ENCODE measurements at places on chromosomes 6 and 20.

GRCh38 chr20:46870041-46870440 lies 24.6 kb upstream of the EYA2 start:
- no peak for DNase-seq

- peak; percentile 45 for DNase-seq
These were observed 2.8 kb upstream of the RNASET2 start for GRCh38 chr6:166958926-166959861.

- DNase-seq = no peak
These were observed 12.4 kb downstream of the LAMA4 start for GRCh38 chr6:112241820-112242429.

- no peak for DNase-seq
These were observed 70.8 kb upstream of the ATXN1 start for GRCh38 chr6:16832043-16832567.

DNA sequence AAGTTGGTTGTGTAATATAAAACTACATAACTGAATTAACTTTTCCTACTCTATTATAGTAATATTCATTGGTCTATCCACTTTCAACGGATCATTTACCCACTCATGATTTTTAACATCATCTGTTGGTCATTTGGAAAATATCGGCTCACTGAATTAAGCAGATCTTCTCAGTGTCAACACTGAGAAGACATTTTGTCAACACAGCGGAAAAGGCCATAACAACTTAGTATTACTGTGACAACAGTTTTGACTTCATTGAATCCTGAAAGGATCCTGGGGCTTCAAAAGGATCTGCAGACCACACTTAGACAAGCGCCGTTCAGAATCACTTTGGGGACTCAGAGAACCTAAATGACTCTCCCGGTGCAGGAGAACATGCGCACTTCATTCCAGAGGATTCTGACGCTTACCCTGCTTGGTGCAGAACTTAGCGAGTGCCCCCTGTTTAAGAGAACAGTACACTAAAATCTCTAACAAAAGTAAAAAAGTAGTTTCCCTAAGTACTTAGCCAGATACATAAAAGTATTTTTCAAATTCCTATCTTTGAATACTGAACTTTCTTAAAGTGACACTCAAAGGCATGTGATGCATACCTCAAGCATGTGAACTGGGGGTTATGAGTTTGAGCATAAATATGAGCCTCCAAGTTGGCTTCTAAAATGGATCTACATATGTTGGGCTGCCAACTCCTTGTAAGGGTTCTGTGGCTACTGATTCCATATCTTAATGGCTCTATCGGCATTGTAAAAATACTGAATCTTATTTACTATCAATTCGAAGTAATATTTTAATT lies 4.0 kb downstream of the ZBTB2 start:
- no peak for DNase-seq

DNA sequence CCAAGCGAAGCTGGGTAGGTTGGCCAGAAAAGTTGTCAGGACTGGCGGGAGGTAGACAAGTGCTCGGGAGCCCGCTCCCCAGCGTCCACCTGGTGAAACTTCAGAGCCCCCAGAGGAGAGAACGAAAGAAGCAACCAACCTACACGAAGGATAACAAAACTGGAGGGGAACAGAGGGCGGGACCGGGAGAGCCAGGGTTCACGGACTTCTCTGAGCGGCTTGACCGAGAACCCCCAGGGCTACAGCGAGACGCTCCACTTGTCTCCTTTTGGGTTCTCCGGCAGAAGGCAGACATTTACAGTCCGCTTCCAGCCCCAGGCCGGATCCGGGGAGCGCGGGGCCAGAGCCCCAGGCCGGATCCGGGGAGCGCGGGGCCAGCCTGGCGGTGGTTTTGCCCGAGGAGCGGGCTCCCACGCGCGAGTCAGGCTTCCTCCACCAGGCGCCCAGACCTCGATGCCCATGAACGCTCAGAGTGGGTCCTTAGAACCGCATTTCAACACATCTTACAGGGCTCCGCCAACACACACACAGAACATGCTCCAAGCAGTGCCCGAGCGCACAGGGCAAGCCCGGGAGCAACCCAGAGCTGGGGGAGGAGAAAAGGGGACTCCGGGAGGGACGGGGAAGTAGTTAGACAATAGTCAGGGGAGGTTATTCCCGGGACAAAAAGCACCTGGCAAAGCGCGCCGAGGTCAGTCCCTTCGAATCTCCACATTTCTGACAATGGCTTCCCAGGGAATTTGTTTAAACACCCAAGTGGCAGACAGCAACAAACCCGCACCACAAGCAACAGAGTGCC lies 1.1 kb downstream of the PTPRK start:
- DNase-seq = peak; percentile 30

GRCh38 chr6:79546186-79546585 lies 9.0 kb upstream of the LCA5 start:
- DNase-seq = no peak

DNA sequence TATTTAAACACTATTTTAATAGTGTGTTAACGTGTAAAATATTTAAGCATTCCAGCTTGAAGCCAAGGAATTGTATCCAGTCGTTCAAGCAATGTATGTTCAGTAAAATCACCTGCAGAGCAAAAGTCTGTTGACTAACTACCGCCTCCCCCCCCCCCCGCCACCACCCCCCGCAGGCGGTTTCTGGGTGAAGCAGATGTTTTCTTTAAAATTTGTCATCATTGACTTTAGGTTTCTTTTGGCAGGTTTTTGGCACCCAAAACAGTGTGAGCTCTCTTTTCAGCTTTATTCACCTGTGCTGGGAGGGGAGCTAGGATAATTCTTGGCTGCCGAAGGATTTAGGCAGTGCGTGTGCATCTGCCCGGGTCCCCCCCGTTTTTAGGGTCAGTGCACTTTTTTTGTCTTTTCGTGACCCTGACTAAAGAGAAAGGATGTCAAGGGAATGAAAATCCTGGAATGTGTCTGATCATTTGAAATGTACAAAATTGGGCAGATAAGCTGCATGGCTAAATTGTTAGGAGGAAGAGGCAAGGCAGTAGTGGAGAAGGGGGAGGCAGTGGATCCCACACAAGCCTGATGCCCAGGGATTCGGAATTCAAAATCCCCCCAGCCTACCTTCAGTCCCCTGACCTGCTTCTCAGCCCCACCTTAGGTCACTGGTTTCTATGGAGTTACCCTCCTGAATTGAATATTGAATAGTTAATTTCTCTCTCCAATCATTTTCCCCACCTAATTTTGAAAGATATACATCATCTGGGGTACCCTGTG lies 1.1 kb downstream of the EDN1 start:
- no peak for DNase-seq

DNA sequence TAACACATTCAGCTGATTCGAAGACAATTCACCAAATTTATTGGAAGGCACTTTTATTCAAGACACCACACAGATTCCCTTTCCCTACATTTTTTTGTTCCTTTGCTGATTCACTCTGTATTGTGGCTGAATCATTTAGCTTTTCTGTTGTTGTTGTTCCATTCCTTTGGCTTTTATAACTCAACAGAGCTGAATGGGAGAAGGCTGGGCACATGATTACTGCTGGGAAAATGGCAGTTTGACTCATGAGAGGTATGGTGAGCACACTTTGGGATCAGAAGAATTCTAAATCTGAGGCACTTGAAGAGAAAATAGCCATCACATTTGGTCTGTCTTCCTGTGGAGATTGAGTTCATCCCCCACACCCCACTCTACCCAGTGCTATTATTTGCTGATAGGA lies 15.7 kb upstream of the SAYSD1 start:
- no peak for DNase-seq

GRCh38 chr6:148790817-148791216 lies 44.0 kb downstream of the UST start:
- DNase-seq = no peak

- DNase-seq = no peak
These were observed 66.8 kb downstream of the PRDM1 start for GRCh38 chr6:106152952-106153351.

- DNase-seq = no peak
These were observed 140.5 kb downstream of the RCAN2 start for GRCh38 chr6:46350714-46351113.

DNA sequence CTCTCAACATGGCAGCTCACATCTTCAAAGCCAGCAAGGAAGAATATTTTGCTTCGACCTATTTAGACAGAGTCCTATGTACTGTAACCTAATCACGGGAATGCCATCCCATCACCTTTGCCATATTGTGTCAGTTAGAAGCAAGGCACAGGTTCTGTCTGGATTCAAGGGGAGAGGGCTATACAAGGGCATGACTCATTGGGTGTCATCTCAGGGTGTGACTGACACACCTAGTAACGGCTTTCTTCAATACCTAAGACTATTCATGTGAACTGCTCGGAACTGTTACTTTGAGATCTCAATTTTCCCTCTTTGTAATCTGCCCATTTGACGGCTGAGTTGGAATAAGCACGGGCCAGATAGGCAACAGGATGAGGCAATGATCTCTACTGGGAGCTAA lies 135.6 kb upstream of the HDGFL1 start:
- DNase-seq = no peak

GRCh38 chr6:39007575-39007974 lies 41.0 kb upstream of the GLP1R start:
- no peak for DNase-seq

DNA sequence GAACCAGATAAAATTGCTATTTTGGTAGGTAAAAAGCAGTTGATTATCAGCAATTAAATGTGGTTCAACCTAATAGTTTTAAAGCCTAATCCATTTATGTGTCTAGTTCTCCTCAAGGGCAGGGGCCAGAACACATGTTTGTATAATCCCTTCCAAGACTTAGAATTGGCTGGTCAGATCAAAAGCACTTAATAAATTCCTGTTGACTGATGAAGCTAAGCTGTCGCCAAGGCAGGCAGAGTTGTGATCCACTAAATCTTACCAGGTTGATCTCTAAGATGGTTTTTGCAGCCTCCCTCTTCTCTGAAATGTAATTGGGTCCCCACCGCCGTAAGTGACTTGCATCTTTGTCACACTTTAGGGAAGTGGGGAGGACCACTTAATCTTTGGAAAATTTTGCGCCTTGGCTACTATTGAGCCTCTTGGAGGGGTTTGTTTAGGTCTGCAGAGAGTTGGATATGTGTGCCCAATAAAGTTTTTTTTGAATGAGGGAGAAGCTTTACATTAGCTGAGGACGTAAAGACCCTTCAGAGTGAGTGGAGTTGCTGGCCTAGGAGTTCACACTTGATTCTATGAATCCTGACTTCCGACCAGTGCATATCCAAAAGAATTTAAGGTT lies 65.9 kb downstream of the PHF20 start:
- DNase-seq = no peak

GRCh38 chr20:13302647-13303450 lies 81.8 kb downstream of the ISM1 start:
- peak; percentile 52 for DNase-seq

- no peak for DNase-seq
These were observed 49.3 kb downstream of the FAM50B start for GRCh38 chr6:3898265-3898994.

GRCh38 chr6:136037876-136038460 lies 186.5 kb downstream of the PDE7B start:
- DNase-seq = no peak

DNA sequence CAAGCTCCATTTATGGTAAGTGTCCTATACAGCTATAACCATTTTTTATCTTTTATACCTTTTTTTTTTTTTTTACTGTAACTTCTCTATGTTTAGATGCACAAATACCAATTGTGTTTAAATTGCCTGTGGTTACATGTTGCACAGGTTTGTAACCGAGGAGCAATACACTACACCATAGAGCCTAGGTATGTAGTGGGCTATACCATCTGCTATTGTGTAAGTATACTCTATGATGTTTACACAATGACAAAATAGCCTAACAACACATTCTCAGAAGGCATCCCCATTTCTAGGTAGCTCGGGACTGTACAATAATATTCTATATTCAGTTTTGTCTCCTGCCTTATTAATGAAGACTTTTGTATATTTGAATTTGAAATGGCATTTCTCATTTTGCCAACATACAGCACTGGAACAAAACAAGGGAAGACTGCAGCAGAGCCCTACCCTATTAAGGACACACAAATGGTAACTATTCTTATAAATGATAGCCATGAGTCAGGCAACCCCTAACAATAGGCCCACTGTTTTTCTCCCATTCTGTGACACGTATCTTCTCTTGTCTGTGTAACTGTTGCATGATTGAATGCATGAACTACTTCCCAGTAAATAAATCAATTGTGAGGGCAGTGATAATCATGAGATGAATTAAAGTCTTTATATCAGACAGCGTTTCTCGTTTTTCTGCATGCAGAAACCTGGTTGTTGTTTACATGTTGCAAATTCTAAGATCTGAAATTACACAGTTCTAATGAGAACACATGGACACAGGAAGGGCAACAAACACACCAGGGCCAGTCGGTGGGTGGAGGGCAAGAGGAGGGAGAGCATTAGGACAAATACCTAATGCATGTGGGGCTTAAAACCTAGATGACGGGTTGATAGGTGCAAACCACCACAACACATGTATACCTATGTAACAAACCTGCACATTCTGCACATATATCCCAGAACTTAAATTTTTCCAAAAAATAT lies 173.9 kb downstream of the EPM2A start:
- DNase-seq = no peak

GRCh38 chr6:123972600-123973294 lies 169.1 kb downstream of the NKAIN2 start:
- DNase-seq = no peak

GRCh38 chr6:166772518-166772917 lies 145.5 kb upstream of the RPS6KA2 start:
- DNase-seq = peak; percentile 10

GRCh38 chr6:96110878-96111277 lies 95.1 kb downstream of the FUT9 start:
- no peak for DNase-seq

DNA sequence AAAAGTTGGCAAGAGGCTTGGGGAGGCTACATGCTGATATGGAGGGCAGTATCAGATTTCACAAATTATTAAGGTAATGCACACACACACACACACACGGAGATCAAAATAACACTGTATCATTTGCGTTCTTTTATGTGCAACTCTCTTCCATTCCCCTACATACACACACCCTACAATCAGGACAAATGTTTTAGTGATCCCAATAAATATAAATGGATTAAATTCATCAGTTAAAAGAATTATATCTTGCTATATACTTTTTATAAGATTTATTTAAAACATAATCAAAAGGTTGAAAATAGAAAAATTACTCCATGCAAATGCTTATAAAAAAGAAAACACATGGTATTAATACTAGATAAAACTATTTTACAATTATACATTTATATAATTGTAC lies 25.9 kb downstream of the TMX4 start:
- DNase-seq = no peak
